ENCODE measurements at places on chromosomes 7 and 10.

- DNase-seq: no peak
Measured at GRCh38 chr10:110335314-110336064, 30.8 kb upstream of the SMNDC1 start.

GRCh38 chr10:15361131-15361530 is 10.0 kb downstream of the FAM171A1 start:
- DNase-seq: no peak

DNA sequence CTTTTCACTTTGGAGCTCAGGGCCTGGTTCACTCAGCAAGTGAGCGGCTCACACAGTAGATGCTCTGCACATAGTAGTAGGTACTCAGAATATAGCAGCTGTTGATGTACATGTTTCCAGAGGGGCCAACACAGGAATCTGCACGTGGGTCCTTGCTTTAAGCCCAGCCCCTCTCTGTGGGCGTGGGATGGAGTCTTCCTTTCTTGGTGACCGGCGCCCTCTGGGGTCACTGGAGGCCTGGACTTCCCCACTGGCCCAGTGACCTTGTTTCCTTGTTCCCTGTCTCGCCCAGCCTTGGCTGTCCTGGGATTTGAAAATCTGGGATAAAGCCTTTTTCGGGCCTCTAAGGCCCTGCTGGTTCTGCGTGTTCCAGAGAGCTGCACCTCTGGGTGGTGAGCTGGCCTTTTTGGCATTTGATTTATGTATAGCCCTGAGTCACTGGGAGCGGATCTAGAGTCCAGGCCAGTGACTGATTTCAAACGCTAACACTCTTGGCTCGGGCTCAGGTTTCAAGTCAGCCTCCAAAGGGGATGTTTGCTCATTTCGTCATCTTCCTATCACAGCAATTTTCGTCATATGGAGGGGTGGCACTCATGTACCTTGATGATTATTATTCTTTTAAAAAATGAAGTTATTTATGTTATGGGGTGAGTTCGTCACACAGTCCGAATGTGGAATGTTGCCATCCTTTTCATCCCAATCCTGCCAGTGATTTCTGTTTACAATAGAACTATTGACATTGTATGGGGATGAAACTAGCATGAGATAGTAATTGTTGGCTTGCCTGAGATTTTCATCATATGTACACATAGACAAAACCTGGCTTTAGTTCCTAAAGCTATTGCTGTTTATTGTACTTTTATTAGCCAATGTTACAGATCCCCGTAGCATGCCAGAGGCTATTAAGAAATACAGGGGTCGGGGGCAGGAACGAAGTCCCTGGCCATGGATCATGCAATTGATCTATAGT is 65.5 kb downstream of the CUX1 start:
- DNase-seq: no peak

DNA sequence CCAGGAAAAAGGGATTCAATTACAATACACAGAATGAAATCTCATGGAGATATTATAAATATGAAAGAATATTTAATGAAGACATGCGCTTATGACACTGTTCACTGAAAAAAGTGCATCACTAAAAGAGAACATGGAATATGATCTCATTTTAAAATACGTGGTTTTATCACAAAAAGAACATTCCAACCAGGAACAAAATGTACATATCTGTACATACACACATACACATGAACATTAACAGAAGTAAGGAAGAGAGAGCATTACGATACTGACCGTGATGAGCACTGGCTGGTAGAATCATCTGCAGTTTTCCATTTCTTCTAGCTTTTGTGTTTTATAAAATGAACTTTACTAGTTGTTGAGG is 39.4 kb downstream of the IGF2BP3 start:
- DNase-seq: no peak

- DNase-seq: no peak
Measured at GRCh38 chr7:29281782-29282541, 87.4 kb downstream of the CHN2 start.

- DNase-seq: no peak
Measured at GRCh38 chr10:130340816-130341215, 204.6 kb downstream of the GLRX3 start.

- DNase-seq: no peak
Measured at GRCh38 chr7:123237-123636, 69.1 kb upstream of the FAM20C start.

DNA sequence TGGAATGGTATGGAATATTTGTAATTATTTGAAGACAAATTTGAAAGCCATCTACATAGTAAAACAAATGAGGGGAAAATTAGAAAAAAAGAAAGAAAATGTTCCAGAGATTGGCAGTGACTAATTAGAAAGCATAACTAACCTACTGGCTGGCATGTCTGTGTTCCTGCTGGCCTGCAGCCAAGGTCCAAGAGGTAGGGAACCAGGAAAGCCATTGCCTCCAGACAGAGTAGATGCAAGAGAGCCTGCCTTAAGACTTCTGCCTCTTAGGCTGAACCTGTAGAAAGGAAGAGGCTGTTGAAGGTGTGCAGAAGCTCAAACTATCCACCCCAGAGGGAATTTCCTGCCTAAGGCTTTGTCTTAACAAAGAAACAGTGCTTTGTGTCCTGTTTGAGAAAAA is 982.0 kb downstream of the SORCS1 start:
- no peak for DNase-seq

DNA sequence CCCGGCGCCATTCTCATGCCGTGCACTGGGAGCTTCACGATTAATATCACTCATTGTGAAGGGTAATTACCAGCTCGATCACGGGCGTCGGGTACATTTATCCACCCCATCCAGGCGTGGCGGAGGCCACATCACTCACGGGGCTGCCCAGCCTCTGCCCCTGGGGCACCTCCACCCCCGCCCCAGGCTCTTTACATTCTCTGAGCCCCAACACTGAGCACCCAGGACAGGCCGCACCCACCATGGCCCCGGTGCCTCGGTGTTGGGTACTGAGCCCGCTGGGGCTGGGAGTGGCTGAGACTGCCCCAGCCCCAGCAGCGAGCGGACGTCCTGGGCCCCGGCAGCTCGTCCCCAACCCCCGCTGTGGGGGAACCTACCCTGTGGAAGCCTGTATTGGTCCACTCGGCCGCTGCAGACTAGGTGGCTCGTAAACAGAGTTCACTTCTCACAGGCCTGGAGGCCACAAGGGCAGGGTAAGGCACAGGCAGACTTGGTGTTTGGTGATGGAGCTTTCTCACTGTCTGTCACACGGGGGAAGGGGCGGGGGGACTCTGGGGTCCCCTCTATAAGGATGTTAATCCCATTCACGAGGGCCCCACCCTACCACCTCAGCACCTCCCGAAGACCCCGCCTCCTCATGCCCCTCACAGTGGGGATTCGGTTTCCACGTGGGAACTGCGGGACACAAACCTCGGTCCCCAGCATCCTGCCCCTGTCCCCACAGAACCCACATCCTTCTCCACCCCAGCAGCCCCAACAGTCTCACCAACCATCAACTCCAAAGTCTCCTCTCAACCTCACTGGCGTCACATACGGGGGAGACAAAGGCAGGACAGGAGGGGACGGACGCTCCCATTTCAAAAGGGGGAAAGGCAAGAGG is 184.1 kb downstream of the ELFN1 start:
- no peak for DNase-seq

DNA sequence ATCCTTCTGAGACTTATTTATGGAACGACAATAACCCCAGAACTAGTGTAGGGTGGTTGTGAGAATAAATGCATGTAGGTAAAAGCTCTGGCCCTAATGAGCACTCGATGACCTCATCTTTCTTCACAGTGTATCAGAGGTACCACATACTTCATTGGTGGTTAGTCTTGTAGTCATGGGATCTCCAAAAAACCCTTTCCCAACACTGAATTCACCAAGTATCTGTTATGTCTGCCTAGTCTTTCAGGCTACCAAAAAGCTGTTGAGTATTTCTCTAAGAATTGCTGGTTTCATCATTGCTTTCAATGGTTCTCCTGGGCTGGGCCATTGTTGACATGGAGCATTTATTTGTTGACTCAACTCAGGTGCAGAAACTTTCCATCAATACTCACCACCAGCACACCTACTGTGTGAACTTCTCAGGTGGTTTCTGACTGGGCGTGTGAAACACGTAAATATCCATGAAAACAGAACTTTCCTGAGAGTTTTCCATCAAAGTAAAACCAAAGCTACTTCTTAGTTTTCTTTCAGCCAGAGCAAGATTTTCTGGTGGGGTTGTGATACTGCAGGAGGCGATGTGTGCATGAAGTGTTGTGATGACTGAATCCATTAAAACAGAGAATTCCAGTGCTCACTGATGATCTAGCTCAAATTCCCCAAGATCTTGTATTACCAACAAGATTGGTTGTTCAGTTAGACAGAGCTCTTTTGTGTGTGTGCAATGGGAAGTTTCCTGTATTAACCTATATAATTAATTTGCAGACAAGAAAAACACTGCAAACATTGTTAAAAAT is 51.4 kb upstream of the SLC35B4 start:
- DNase-seq: no peak

GRCh38 chr10:34145715-34146114 is 669.4 kb downstream of the PARD3 start:
- DNase-seq: no peak

DNA sequence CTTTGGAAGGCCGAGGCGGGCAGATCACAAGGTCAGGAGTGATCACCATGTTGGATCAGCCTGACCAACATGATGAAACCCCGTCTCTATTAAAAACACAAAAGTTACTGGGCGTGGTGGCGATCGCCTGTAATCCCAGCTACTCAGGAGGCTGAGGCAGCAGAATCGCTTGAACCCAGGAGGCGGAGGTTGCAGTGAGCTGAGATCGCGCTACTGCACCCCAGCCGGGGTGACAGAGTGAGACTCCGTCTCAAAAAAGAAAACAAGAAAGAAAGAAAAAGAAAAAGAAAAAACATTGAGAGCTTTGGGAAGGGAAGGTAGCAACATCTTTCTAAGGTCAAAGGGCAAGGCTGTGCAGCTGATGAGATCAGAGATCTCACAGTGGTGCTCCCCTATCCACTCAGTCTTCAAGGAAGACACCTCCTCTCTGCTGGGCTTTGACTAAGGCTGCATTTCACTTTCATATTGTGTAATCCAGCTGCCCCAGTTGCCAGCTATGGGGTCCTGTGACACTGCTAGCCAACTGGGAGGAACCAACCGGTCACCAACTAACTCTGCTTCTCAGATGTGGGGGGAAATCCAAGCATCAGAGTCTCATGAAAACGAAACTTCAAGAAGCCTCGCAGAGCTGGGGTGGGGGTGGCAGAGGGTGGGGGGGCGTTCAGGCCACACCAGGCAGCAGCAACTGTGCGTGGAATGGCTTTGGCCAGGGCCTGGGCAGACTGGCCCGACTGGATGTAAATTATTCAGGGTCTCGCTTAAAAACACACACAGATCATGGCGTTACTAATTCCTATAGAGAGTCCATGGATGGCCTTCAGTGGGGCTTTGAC is 1.5 kb downstream of the IL15RA start:
- DNase-seq: peak; percentile 58

GRCh38 chr7:7424151-7424873 is 111.4 kb downstream of the COL28A1 start:
- DNase-seq: peak; percentile 38

- no peak for DNase-seq
Measured at GRCh38 chr7:71016401-71016800, 115.5 kb upstream of the GALNT17 start.

- no peak for DNase-seq
Measured at GRCh38 chr7:22373388-22373787, 16.4 kb upstream of the RAPGEF5 start.

DNA sequence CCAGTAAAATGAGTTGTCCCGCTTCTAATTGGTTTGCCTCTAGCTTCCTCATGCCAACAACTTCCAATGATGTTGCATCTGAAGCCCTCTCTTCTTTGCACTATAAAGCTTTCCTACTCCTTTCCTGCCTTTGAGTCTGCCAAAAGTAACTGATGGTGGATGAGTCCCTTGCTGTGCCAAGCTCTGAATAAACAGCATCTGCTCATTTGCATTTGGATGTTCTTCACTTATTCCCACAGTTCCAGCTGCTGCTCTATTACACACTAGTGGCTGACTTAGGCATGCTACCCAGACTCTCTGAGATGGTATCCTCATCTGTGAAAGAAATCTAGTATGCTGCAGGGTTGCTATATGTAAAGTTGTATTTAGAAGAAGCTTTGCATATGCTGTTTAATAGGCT is 24.9 kb downstream of the SFR1 start:
- no peak for DNase-seq

DNA sequence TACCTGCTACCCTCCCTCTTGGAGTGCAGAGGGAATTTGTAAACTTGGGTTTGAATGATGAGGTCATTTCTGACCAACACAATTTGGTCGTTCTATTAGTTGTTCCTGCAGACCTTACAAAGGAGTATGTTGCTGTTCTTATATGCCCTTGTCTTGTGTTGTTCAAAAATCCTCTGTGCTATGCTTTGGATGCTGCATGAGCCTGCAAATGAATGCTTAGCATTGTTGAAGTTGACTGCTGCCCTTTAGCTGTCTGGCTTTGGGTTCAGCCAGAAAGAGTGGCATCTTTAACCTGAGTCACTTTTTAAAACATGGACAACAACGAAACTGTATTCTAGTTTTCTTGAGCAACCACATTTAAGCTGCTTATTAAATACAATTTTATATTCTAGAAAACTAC is 80.3 kb downstream of the SND1 start:
- DNase-seq: no peak

DNA sequence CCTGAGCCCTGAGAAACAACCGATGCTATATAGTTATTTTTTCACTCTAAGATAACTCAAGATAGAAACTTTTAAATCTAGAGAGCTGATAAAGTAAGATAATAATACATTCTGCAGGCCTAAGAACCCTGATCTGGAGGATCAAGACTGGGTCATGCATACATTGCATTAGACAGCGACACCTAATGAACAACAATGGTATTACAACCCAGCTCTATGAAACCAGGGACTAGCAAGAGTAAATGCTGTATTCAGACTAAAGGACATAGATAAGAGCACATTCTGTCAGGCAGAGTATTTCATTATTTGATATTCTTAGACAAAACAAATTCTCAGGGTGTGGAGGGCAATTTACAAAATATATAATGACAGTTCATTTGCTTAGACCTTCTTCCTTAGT is 148.6 kb downstream of the GRK5 start:
- DNase-seq: no peak

- DNase-seq: no peak
Measured at GRCh38 chr10:1483246-1483645, 254.1 kb downstream of the ADARB2 start.

- no peak for DNase-seq
Measured at GRCh38 chr10:125035136-125035535, 93.2 kb downstream of the ZRANB1 start.

GRCh38 chr7:29426587-29426986 is 137.0 kb upstream of the PRR15 start:
- no peak for DNase-seq

DNA sequence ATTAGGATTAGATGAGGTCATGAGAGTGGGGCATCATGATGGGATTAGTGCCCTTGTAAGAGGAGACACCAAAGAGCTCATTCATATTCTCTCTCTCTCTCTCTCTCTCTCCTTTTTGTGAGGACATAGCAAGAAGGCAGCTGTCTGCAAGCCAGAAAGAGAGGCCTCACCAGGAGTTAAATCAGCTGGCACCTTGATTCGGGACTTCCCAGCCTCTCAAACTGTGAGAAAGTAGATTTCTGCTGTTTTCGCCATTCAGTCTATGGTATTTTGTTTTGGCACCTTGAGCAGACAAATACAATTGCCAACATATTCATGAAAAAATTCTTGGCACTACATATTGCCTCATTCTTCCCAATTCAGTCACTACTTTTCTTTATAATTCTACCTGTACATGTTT is 20.6 kb upstream of the ATAD1 start:
- DNase-seq: no peak

Data from activated CD4-positive, alpha-beta T cell treated with anti-CD3 and anti-CD28 coated beads for 4 hours (primary cell).